ENCODE measurements at places on chromosomes 7 and 10. TPM values are rescaled to one million over a fixed set of nuclear protein-coding genes. Genes with fewer than 3 reads are reported as not detected.

- DNase-seq, result peak; percentile 32
Measured at GRCh38 chr7:47100817-47101435, 481.0 kb downstream of the TNS3 start.

GRCh38 chr7:50368366-50368765 lies 63.9 kb downstream of the IKZF1 start:
- DNase-seq, result no peak

Gene MYPN
- not detected for total RNA-seq

GRCh38 chr7:154968336-154969001 lies 34.5 kb downstream of the PAXIP1 start:
- DNase-seq, result no peak

GRCh38 chr7:147235645-147236382 lies 1119.2 kb downstream of the CNTNAP2 start:
- no peak for DNase-seq

DNA sequence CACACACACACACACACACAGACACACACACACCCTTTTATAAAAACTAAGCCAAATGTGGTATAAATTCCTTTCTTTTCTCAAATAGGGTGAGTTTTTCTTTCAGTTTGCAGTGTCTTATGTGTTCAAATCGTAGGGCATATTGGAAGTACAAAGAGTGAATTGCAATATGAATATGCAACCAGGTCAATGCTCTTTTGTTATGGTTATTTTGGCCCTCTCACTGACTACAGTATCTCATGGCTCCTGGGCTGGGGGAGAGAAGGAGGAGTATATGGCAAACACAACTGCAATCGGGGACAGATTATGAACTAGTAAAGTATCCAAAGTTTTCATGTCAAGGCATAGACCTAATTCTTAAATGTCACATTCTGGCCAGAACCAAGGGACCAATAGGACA lies 301.9 kb downstream of the PLXDC2 start:
- no peak for DNase-seq

- no peak for DNase-seq
Measured at GRCh38 chr10:132648072-132648850, 110.7 kb downstream of the INPP5A start.

Gene IDI2
- total RNA-seq, result not detected

DNA sequence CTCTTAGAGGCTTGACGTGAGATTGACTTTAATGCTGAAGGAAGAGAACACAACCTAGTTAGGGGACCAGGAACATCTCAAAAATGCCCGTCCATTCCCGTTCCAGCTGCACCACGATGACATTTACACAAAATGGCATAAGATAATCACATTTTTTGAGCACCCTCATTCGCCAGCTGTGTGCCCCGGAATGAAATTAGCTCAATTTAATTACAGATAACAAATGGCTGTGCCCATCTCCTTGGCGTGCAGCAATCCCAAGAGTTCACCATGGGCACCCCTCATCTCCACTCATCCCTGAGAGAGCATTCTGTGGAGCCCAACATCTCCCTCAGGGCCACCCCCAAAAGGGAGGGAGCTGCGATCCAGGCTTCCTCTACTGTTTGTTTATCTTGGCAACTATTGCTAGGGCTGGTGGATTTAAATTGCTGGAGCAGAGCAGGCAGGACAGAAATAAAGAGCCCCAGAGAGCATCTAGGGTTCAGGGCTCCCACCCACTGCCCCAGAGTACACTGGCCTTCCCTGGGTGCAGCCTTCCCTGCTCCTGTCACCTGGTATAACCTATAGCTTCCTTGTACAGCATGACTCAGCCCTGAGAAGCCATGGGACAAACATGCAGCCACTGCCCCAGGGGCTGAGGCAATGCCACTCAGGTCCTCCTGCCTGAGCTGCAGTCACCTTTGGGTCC lies 263.5 kb downstream of the ZEB1 start:
- DNase-seq, result no peak

DNA sequence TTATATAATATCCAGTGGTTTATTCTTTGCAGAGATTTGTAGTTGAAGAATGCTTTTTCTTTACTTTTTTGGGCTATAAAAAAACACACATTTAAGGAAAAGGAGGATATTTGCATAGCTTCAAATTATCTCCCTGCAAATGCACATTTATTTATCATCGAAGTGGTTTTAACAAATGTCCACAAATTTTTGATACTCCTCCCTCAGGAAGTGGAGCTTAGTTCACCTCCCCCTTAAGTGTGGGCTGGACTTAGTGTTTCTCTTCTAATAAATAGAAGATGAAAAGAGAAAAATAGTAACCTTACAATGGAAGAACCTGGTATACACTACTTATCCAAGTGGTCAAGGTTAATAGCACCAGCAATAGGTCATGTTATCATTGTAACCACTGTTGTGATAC lies 537.6 kb downstream of the ARL4A start:
- DNase-seq, result no peak
